Right ventricle myocardium superior (tissue), 1 donor: ENCODE measurements at places on chromosomes 2 and 18.

GRCh38 chr2:19677825-19678518 lies 223.8 kb downstream of the TTC32 start:
- peak; percentile 89 for DNase-seq

- no peak for DNase-seq
Observed at GRCh38 chr18:11096839-11097750, 52.3 kb downstream of the PIEZO2 start.

DNA sequence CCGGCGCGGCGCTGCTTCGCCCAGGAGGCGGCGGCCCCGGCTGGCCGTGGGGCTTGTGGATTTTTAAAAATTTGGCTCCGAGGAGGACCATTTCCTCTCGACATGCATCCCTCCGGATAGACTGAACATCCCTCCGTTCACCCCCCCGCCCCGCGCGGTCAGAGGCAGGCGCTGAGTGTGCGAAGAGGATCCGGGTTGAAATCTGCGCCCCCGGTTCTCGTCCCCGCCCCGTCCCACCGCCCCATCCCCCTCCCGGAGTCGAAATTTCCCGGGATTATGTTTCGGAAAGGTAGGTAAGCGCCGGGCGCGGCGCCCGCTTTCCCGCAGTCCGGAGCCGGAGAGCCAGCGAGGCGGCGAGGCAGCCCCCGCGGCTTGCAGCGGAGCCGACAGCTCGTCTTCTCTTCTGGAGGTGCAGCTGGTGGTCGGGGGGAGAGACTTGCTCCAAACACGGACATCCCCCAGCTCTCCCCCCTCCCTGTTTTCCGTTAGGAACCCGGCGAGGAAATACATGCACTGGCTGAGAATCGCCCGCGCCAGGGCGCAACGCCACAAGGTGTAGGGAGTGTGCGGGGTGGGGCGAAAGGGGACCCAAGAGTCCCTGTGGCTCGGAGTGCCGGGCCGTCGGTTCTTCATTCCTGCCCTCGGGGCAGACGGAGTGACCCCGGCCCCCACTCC lies at the start of gene PRKCE:
PRKCE (plus strand) TSS at position 261 of the 675 bp plus-strand sequence.
- DNase-seq, result peak; percentile 78

- DNase-seq, result no peak
Observed at GRCh38 chr18:78582898-78583738, 396.5 kb upstream of the SALL3 start.

- DNase-seq, result no peak
Observed at GRCh38 chr2:65744477-65745200, 312.2 kb upstream of the SPRED2 start.

- DNase-seq, result no peak
Observed at GRCh38 chr2:183105402-183106134, 18.7 kb upstream of the NUP35 start.

DNA sequence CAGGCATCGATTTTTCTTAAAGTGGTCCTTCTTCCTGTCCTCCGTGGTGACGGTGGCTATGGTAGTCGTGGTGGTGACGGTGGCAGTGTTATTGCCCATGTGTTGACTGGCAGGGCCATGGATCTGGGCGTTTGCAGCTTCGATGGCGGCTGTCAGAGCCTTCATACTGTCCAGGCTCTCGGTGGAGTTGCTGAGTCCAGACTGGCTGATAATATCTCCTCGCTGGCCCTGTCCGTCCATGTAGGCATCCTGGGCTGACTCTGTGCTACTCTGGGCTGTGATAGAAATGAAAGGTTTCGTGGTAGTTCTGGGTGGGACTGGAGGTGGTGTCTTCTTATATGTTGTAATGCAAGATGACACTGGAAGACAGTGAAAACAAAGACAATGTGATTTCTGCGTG lies 131.9 kb downstream of the TGIF1 start:
- DNase-seq, result no peak
